D721Med (cell line): ENCODE measurements at places on chromosomes 3 and 15.
A peak's percentile ranks its signal among the peaks of the same experiment; 100 is the strongest.

DNA sequence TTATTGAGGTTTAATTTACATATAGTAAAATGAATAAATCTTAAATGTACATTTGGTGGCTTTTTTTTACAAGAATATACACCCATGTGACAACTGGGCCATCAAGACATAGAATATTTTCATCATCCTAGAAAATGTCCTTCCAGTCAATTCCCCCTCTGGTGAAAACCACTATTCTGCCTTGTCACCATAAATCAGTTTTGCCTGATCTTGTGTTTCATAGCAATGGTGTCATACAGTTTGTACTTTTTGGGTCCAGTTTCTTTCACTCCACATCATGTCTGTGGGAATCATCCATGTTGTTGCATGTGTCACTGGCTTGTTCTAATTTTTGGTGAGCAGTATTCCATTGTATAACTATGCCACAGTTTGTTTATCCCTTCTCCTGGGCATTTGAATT lies 133.1 kb downstream of the PDCD6IP start:
- DNase-seq = no peak

DNA sequence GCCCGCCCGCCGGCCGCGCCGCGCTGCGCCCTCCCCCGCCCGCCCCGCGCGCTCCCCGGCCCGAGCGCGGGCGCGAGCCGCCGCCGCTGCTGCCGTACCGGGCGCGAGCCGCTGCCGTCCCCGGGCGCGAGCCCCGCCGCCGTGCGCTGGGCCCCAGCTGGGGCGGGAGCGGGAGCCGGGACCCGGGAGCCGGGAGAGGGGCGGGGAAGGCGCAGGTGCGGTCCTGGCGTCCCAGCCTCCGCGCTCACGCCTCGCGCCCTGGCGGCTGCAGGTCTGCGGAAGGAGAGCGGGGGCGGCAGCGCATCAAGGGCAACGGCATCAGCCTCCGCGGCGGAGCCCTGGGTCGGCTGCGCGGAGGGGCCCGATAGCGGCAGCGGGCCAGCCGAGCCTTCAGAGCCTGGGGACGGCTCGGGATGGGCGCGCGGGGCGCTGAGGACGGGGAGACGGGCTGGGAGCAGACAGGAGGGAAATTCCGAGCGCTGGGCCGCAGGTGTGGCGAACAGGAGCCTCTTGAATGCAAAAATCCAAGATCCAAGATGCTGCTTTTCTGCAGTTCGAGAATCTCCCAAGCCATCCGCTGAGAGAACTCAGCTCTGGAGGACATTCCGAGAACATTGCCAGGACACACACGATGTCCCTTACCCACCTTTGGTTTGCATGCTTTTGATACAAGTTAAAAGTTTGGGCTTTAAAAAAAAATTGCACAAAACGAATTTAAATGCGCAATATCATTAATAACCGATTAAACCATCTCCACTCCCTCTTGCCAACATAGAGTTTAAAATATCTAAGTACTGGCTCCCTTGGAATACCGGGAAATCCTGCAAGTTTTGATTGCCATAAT lies 251.1 kb downstream of the TJP1 start:
- no peak for DNase-seq

DNA sequence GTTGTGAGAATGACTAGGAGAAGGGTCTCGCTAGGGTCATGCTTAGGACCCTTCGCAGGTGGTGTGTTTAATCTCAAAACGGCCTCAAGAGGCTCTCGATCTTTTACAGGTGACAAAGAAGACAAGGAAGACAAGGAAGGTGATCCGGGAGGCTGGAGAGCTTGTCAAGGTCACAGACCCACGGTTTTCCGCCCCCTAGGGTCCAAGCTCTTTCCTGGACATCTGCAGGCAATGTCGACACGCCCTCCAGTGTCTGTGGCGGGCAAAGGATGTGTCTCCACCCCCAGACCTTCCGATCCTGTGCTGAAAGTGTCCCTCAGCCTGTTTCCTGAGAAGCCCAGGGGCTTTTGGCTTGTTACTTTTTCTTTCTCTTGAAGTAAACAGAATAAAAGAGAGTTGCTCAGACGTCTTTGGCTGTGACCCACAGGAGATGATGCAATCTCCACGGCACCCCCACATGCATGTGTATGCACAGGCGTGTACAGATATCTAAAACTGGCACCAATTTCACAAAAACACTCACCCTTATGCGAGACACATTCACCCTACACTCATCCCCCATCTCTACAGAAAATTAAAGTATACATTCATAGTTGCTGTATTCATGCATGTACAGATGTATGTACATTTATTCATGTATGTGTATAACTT lies 108.8 kb downstream of the KLF13 start:
- DNase-seq = peak; percentile 78

DNA sequence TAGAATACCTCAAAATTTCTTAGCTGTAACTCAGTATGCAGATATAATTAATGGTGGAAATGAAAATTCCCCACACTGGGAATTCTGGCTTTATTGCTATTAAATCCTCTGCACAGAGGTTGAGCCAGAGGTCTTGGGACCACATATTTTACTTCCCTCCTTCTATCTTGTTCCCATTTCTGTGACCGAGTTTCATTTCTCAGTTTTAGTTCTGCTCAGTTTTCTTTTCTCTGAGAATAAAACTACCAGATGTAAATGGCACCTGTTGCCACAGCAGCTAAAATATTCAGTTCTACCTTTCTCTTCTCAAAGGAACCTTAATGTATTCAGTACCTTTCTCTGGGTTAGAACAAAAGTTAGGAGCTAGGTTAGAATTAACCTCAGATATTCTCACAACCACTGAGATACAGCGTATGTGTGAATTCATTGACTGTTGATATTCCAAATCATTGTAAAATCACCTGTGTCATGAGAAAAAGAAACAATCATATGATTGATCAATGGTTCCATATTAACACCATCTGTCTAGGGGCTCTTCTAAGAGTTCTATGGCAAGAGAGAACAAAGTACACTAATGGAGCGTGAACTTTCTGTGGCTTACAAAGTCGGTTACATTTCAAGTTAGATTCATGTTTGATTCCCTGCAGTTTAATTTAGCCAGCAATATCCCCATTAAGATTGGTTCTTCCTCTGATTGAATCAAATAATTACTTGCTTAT lies 374.1 kb downstream of the EFHB start:
- no peak for DNase-seq

DNA sequence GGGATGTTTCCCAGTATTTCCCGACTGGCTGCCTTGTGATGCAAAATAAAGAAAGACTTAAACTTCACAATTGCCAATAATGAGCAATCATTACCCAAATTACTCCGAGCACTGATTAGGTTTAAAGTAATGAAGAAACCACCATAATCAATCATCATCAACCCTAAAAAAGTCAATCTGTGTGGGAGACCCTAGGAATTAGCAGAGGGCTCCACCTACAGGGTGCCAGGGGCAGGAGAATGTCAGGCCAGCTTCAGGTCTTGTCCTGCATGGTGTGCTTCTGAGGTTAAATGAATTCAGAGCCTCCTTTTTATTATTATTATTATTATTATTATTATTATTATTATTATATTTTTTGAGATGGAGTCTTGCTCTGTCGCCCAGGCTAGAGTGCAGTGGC lies 478.0 kb upstream of the ARRDC4 start:
- no peak for DNase-seq

DNA sequence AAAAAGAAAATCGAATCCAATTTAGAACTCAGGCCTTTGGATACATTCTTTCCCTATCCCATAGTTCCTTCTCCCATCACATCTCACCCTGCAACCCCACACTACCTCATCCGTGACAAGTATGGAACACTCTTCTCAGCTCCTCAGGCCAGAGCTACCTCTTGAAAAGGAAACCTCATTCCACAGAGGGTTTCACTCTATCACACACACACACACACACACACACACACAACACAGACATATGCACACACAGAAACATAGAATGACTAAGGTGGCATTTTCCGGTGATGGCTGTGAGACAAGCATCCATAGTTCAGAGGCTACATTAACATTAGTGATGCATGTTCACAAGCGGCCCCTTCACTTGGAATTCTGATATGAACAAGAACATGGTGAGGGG lies 122.0 kb upstream of the HES1 start:
- DNase-seq = no peak

GRCh38 chr3:13954741-13955483 lies 75.0 kb upstream of the WNT7A start:
- DNase-seq = no peak

DNA sequence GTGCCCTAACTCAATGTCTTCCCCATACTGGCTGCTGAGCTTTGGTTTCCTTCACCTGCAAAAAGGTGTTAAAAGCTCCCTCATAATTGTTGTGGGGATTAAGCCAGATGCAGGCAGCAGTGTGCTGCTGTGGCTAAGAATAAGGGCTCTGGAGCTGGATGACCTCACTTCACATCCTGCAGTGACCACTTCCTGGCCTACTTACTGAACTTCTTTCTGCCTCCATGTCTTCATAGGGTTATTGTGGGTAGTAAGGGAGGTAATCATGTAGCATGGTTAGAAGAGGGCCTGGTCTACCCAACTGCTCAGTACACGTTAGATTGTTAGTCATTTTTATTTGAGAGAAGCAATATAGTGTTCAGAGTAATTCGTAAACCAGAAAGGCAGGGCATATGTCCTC lies 18.4 kb downstream of the GYG1 start:
- no peak for DNase-seq

- no peak for DNase-seq
Measured at GRCh38 chr15:33145447-33145846, 49.1 kb downstream of the FMN1 start.

GRCh38 chr15:43274136-43274535 lies 7.4 kb upstream of the TGM5 start:
- no peak for DNase-seq

DNA sequence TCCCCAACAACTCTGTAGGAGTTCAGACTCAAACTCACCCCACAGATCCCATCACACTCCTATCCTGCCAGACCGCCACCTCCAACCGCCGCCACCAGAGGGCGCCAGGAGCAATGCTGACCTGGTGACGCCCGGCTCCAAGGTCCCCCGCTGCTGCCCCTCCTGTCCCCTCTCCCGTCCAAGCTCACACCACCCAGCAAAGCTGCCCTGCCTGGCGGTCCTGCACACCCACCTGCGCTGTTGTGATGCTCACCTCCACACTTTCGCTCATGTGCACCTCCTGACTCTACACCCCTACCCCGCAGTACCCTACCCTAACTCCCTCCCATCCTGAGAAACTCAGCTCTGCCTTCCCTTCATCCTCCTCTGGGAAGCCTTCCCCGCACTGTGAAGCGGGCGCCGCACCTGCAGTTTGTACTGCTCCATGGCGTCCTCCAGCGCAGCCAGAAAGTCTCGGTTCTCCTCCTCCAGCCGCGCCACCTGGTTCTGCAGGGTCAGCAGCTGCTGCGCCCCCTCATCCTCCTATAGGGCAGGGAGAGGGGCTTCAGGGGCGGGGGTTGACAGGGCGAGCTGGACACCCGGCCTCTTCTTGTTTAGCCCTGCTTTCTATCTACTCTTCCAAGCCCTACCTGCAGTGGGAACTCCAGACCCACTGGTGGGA lies 7.9 kb downstream of the KIF7 start:
- DNase-seq = peak; percentile 92

- DNase-seq = no peak
Measured at GRCh38 chr3:195070336-195070735, 200.6 kb downstream of the XXYLT1 start.

GRCh38 chr3:143155756-143156155 lies 36.2 kb downstream of the CHST2 start:
- no peak for DNase-seq

- no peak for DNase-seq
Measured at GRCh38 chr15:66950114-66950513, 115.3 kb upstream of the SMAD3 start.

- no peak for DNase-seq
Measured at GRCh38 chr15:29285386-29285785, 15.8 kb upstream of the NSMCE3 start.

DNA sequence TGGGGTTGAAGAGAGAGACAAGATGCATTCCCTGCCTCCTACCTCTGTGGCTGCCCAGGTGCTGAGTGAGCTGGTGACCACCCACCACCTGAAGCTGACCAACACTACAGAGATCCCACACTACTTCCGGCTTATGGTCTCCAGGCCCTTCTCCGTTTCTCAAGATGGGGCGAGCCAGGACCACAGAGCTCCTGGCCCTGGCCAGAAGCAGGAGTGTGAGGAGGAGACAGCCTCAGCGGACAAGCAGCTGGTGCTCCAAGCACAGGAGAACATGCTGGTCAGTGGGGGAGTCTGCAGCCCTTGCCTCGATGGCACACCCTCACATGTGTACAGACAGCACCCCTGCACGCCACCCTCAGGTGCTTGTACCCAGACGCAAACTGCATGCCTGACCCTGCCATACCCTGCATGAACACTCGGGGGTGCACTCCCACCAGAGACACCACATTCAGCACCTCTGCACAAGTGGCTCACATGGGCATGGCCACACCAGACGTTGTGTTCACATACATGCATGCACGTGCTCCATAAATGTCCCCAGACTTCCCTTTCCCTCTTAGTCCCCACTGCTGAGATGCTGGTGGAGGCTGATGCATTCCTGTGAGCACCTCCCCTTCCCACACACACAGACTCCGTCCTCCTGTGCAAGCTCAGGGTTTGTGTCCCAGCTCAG lies 19.0 kb downstream of the ACAA1 start:
- DNase-seq = peak; percentile 51

GRCh38 chr15:75153087-75153486 lies 48.6 kb upstream of the C15orf39 start:
- no peak for DNase-seq

DNA sequence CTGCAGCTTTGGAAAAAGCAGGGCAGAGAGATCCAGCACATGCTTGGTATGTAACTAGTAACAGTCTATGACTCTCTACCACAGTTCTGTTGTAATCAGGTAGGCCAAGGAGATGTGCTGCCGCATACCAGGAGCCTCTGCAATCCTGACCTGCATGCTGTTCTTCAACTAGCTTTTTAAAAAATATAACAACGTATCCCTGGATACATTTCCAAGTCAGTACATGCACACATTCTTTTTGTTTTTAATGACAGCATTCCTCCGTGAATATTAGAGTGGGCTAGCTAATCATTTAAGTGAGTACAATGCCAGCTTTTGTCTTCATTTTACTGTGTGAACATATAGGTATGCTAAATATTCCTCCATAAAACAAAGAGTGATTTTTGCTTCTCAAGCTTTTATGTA lies 437.8 kb downstream of the RBMS3 start:
- DNase-seq = no peak

- DNase-seq = no peak
Measured at GRCh38 chr3:122563717-122564025, 429 bp downstream of the PARP9 start.

- no peak for DNase-seq
Measured at GRCh38 chr3:127224118-127224517, 31.2 kb downstream of the PRR23E start.

DNA sequence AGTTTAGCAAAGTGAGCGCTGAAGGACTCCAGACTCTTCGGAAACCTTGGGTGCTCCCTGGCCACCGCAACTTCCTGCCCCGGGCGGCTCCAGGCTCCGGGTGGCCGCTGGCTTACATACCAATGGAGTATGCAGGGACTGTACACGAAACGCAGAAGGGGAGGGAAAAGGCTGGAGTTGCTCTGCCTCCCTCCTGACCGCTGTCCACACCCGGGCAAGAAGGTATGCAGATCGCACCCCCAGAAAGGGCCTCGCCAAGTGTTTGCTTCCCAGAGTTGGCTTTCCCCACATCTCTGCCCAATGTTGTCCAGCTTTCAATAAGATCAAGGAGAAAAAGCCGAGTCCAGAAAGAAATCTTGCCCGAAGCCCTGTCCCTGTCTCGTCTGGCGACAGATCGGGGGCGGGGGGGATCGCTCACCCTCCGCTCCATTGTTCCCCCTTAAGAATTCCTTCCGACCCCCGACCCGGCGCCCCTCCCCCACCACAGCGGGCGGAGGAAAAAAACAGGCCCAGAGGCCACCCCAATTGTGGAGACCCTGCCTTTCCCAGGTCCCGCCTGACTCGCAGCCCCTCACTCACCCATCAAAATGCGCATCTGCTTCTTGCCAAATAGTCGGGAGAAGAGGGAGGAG lies 533 bp downstream of the ARF4 start:
- DNase-seq = no peak

GRCh38 chr3:121796970-121797369 lies 37.9 kb downstream of the IQCB1 start:
- no peak for DNase-seq
